ENCODE measurements at places on chromosomes 5 and 9. TPM values are rescaled to one million over a fixed set of nuclear protein-coding genes. Genes with fewer than 3 reads are reported as not detected.

GRCh38 chr5:139696894-139697658 lies 48.9 kb downstream of the CXXC5 start:
- DNase-seq, result peak; percentile 86

- DNase-seq, result no peak
Observed at GRCh38 chr9:71147368-71147767, 25.9 kb upstream of the TRPM3 start.

DNA sequence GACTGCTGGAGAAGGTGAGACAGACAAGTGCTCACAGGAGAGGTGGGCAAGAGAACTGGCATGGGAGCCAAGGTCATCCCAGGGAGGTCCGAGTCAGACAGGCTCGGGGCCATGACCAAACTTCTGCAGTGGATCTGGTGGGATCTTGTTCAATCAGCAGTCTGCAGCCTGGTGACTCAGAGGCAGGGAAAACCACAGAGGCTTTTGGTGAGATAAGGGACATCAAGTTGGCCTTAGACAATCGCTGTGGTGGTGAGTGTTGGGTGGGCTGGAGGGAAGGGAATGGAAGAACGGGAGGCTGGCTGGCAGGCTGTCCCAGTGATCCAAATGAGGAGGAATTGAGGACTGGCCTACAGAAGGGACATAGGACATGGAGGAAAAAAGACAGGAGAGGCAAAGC lies 123.8 kb downstream of the TMEM174 start:
- no peak for DNase-seq

GRCh38 chr5:118891252-118891651 lies 97.1 kb downstream of the DTWD2 start:
- DNase-seq, result peak; percentile 19

- DNase-seq, result no peak
Observed at GRCh38 chr9:132430998-132431397, 21.0 kb downstream of the CFAP77 start.

Gene OGN
- total RNA-seq, result 281 TPM

DNA sequence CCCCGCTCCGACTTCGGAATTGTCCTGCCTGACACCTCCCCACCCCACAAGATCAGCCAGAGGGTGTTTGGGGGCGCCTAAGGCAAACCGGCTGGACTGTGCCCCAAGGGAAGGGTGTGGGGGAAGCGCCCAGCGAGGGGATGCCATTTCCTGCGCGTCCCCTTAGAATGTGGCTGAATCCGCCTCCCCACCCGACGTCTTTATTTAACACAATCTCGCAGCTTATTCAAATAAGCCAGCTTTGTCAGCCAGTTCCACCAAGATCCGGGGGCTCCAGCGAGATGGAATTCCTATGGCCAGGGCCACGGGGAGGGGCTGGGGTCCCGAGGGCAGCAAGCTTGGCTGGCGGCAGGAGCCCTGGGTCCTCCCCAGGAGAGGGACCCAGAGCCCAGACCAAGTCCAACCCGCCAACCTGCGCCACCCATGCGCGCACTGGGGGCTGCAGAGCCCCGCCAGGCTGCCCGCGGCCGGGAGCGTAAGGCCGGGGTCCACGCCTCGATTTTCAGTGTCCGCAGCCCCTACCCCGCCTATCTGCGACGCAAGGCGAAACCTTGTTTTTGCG lies 7.4 kb downstream of the IRX4 start:
- no peak for DNase-seq

DNA sequence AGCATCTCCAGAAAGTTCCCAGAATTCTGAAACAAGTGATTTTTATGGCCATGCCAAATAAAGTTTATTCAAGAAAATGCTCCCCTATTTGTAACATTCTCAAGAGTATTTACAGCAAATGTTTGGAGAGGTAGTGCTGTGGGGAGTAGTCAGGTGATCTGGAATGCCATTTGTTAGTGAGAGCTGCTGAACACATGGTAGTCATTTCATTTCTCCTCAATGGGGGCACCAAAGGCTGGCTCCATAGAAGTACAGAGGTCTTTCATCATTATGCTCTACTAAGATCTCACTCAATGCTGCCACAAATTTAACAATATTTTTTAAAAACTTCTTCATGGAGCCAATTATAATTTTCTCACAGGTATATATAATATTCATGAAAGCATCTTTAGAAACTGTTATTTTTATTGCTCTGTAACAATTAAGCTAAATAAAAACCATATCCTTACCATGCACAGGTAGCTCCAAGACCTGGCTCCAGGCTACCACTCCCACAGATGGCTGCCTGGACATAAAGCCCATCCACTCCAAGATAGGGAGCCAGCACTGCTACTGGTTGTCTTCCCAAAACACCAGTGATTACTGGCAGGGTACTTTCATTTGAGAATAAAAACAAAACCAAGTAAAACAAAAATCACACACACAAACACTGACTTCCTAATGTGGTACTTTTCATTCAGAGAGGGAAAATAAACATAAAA lies 200.8 kb downstream of the PLK2 start:
- DNase-seq, result no peak

Gene SAPCD2
- total RNA-seq, result 5.8 TPM

DNA sequence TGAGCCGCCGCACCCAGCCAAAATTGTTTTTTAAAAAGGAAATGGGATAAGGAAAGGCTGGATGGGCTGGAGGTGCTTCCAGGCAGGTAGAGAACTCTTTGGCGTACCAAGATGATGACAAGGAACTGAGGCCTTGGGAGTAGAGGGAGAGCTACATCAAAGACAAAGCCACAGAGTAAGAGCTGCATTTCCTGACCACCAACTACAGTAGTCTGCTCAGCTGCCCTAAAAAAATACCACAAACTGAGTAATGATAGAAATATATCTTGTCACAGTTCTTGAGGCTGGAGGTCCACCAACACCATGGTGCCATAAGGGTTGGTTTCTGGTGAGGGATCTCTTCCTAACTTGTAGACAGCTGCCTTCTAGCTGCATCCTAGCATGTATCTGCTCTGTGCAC lies 8.2 kb downstream of the OR1K1 start:
- no peak for DNase-seq

GRCh38 chr9:116191576-116192415 lies 38.2 kb downstream of the PAPPA start:
- no peak for DNase-seq

Gene GFPT2
- total RNA-seq, result 7.5 TPM

Gene EFNA5
- 20.8 TPM for total RNA-seq

DNA sequence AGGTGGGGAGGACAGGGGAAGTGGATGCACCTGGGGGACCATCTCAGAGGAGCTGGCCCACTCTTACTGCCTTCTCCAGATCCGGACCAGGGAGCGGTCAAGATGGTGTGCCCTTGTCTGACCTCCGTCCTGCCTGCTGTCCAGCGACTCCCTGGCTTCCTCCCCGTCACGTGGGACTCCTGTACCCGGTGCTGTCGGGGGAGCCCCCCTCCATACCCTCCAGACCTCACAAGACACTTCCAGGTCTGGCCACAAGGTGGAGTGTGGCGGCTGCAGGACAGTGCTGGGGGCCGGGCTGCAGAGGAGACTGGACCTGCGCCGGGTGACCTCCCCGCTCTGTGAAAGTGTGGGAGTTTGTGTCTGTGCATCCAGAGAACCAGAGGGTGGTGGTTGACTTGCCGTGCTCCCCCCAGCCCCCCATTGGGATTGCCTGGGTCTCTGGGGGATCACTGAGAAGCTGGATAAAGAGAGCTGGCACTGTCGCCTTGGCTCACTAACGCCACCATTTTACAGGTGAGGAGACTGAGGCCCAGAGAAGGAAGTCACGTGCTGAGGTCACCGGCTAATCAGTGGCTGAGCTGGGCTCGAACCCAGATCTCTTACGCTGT lies 1.9 kb upstream of the CRB2 start:
- DNase-seq, result no peak

All from skin of body (tissue), 3 donors.